KBM-7 (cell line): ENCODE measurements at places on chromosomes 16 and 17.

DNA sequence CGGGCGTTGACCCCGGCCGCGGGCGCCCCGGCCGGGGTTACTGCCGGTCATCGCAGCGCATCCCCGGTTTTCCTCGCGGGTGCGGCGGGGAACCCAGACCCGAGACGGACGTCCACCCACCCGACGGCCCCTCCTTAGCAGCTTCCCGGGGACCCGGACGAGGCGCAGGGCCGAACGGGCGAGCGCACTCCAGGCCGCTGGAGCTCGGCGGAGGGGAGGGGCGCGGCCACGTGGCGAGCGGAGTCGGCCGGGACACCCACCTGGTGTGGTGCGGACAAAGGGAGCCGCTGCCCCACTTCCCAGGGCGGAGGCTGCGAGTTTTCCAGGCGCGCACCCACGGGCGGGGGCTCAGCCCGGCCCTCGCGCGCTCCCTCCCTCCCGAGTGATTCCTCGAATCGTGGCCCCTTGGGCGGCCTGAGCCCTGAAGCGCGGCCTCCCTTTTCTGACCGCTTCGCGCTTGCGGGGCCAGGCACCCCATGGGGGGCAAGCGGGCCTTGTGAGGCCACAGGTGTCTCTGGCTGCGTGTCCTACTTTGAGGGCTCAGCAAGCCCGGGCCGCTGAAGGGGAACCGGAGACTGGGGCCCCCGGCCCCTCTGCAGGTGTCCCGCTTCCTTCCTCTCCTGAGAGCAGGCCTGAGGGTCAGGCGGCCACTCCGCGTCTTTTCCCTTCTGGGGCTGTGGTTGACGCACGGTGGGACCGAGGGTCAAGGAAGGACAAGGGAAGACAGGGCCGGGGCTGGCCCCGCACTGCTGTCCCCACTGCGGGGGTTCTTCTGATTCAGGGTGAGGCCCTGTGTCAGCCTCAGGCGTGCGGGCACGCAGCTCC is 1.1 kb upstream of the FASN start:
- DNase-seq: peak; percentile 39

DNA sequence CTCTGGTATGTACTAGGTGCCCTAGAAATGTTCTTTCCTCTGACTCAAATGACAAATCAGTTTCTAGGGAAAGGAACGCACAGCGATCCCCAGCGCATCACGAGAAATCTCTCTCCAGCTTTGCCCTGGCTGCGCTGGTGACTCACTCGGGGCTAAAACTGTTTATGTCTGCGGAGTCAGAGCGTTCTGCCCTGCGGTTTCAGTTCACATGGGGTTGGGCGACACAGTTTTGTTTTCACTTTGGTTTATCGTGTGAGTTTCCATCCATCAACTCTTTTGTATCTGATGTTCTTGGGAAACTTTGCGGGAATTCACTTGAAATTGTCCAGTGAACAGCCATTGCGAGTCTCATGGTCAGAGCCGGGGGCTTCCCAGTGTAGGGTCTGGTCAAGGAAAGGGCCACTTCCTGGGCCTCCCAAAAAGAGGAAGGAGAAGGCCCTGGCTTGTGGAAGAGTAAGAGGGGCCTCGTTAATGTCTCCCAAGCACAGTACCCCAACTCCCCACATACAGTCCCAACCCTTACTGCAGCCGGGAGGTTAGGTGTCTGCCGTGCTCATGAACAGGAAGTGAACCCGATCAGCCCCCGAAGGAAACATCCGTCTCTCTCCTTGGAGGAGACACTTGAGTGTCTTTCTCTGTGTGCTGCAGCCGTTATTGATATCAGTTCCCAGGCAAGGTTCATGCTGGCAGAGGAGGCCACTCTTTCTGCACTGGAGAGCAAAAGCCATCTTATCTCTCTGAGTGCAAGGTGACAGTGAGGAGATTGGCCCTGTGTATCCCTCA is 643.2 kb downstream of the WWOX start:
- peak; percentile 52 for DNase-seq

GRCh38 chr17:64024215-64024654 is 3.8 kb upstream of the ICAM2 start:
- DNase-seq: peak; percentile 38

DNA sequence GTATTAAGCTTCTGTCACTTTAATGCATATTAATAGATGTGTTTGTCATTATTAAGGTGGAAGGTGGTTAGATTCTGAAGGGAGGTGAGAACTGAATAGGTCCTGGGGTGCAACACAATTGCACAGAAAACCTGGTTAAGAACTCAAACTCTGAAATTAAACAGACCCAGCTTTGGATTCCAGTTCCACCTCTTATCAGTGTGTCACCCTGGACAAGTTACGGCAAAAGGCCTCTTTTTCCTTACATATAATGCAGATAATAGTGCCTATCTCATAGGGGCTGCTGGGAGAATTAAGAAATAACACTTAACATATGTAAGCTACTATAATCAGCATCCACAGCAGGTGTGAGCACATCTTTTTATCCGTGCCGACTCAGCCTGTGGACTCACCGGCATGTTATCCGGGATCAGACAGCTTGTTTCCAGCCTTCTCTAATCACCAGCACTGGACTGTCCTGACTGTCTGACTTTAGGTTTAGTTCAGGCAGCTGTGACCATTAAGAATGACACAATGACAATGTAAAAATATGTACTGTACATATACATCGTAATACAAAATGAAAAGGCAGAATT is 31.4 kb downstream of the TEX2 start:
- DNase-seq: no peak

DNA sequence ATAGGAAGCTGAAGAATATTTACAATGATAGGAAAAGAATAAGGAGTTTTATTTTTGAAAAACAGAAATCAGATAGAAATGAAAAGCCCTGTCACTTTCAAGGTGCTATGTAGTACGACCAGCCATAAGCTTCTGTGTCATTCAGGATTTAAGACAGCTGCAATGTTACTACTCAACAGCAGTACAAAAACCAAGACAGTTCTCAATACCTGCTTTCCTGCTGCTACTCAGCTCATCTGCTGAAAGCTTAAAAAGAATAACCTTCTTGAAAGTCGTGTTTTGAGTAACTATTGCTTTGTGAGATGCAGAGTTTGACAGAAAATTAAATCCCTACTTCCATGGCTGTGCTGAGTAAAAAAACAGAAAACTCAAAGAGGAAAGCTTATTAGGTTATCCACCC is 8.7 kb downstream of the GRB2 start:
- no peak for DNase-seq

GRCh38 chr17:47207143-47208067 is 1.7 kb upstream of the MYL4 start:
- DNase-seq: no peak

DNA sequence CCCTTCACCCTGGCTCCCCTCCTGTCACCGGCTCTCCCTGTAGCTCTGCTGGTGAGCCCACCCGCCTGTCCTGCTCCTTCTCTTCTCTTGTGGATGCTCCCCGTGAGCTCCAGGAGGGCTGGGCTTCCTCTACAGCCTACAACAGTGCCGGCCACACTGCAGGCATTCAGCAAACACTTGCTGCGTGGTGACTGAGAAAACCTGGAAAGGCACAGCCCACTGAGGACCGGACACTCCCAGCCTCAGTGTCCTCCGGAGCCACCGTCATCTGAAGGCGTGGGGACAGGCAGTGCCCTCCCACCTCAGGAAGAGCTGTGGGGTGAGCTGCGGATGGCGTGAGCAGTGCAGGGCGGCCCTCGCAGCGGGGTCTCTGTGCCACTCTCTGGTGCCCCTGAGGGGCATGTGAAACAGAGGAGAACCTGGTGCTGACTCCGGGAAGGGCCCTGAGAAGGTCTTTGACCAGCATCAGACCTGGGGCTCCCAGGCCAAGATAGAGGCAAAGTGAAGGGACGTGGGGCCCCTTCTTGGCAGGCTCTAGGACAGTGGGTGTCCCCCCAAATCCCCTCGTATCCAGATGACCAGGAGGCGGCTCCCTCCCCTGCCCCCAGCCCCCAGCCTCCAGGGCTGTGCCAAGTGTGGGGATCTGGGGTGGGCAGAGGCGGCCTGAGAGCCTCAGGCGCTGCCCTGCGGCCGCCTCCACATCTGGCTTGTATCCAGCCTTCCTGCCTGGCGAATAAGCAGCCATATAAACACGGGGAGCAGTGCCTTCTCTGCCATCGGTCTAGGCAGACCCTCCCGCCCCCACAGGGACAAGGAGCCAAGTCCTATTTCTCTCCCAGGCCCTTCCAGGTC is 44.0 kb upstream of the PABPN1L start:
- no peak for DNase-seq

- no peak for DNase-seq
Measured at GRCh38 chr16:28498666-28499381, 4.4 kb downstream of the APOBR start.

DNA sequence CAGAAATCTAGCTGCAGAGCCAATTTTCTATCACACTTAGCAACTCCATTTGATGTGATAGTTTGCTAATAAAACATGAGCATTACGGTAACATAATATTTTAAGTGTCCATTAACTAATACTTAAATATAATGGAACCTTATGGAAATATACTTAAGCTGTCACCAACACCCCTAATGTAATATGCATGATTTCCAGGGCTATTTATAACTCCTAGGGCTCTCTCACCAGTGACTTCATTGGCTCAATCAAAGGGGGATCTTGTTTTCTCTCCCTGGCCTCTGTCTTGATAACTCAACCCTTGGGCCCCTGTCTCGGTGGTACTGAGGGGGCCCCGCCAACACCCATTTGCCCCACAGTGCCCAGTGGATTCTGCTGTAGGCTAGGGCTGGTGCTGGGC is 170.4 kb downstream of the SALL1 start:
- no peak for DNase-seq

DNA sequence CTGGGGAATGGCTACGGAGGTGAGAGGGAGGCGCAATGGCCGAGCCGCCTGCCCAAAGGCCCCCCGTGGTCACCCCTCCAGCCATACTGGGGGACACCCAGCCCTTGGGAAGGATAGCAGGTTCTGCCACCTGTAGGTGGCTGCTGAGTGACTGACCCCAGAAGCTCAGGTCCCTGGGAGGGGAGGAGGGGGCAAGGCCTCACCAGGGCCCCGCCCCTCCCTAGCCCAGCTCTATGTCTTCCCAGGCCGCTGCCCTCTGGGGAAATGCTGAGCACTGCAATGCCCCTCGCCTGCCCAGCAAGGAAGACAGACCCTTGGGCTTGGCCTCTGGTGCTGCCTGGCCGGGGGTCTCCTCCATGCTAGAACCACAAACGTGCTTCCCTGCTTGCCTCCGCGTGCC is 11.4 kb upstream of the CLDN9 start:
- no peak for DNase-seq

GRCh38 chr16:60646631-60647030 is 1389.6 kb downstream of the CDH8 start:
- DNase-seq: no peak

DNA sequence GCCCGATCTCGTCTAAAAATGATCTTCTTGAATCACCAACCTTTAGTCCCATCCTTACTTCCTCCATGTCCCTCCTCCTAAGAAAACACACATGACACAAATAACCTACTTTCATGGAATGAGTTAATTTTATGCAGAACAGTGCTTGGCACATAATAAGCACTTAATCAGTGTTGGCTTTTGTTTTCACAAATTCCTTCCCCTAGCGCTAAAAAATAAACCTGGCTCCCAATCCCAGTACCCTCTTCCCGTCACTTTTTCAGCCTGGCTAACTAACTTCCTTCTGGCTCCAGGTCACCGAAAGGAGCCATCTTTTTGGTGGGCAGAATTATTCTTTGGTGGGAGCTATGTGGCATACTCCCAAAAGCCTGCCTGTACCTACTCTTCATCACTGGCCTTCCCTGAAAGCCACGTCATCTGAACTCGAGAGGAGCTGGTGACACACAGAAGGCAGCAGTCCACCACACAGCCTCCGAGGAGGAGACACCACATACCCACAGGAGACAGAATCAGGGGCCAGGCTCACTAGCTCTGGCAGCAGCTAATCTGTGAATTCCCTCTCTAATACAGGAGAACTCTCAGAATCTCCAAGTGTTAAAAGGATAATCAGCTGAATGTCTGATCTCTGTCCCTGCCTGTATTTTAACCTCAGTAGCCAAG is 114.5 kb downstream of the SMG6 start:
- DNase-seq: no peak

DNA sequence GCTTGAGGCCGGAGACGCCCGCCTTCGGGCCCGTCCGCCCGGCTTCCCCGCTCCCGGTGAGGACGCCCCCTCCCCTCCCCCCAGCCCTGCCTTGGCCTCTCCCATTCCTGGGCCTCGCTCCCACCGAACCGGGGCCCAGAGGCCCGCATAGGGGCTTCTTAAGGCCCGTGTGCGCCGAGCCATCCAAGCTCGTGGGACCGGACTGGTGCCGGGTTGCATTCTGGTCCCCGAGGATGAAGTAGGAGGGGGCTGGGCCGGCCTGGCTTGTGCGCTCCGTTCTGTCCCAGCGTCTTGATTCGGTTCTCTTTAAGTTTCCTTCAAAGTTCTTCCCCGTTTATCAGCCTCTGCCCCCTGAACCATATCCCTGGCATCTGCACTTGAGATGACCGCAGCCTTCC is 488 bp downstream of the SENP3 start:
- no peak for DNase-seq

DNA sequence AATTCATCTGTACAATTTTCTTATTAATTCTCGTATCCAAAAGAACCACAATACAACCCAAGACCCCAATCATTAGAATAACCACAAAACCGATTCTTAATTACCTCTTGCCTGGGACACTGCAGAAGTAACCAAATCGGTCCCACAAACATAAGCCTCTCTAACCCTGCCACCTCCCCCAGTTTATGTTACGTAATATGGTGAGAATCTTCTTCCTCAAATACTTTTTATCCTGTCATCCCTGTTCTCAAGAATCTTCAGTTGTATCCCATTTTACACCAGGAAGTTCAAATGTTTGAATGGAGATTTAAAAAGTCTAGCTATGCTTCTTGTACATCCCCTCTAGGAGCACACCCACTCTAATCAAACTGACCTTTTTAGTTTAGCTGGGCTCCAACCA is 269.3 kb upstream of the TBX2 start:
- peak; percentile 33 for DNase-seq

GRCh38 chr17:82245134-82246039 is 16.5 kb downstream of the SLC16A3 start:
- no peak for DNase-seq

- DNase-seq: no peak
Measured at GRCh38 chr16:77647726-77648125, 74.6 kb upstream of the NUDT7 start.

DNA sequence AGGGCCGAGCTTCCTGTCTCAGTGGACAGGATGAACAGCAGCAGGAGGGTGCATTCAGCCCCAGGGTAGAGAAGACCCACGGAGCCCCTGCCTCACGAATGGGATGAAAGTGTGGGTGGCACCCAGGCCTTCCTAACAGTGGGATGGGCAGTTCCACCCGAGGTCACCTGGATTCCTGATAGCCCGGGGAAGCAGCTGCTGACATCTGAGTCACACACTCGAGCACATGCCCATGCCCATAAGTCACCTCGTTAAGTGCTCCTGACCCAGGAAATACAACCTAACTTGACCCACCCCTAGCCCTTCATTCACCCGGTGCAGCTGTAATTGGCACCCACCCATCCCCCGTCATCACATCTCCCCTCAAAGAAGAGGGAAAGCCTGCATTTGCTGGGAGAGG is 85.3 kb upstream of the FOXF1 start:
- no peak for DNase-seq

DNA sequence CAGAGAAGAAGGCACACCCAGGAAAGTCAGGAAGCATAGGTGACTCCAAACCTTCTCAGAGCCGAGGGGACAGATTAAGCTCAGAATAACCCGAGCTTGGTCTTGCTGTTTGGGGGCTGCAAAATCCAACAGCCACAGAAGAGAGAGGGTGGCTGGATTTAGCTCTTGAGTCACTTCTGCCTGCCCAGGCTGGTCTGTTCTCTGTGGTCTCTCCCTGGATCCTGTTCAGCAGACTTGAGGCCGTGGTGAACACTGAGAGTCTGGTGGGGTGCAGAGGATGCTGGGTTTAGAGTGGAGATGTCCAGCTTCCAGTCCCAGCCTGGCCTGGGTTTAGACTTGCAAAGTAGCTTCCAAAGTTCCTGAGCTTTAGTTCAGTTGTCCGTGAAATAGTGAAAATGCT is 8.8 kb downstream of the SLC26A11 start:
- DNase-seq: no peak
